Stimulated activated naive CD4-positive, alpha-beta T cell (primary cell): ENCODE measurements at places on chromosomes 2 and 18.

- no peak for DNase-seq
Measured at GRCh38 chr2:26470601-26471260, 7.2 kb downstream of the OTOF start.

GRCh38 chr18:48226401-48226800 lies 182.8 kb downstream of the ZBTB7C start:
- no peak for DNase-seq

DNA sequence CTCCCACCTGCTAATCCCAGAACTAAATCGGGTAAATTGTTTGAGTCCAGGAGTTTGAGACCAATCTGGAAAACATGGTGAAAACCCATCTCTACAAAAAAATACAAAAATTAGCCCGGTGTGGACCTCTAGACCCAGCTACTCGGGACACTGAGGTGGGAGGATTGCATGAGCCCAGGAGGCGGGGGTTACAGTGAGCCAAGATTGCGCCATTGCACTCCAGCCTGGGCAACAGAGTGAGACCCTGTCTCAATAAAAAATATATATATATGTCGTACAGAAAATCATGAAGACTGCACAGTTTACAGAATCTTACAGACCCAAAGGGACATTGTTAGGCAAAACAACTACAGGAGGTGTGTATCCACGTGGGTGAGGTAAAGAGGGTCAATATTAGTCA lies 4.0 kb upstream of the DPY30 start:
- DNase-seq: no peak

GRCh38 chr2:64359171-64359891 lies 94.6 kb upstream of the LGALSL start:
- no peak for DNase-seq

DNA sequence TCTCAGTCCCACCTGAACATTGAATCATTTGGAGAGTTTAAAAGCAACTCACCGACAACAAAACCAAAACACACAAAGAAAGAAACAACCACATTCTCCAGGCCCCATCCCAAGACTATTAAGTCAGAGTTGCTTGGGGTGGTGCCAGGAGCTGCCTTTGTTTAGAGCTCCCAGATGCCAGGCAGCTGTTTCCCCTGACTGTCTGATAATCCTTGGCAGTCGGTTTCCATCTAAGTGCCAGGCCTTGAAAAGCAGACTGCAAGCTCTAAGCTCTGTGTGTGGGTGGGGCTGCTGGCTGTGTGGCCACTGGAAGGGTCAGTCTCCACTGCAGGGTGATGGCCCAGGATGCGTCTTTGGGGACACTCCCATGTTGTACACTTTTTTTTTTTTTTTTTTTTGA lies 255.3 kb upstream of the AGAP1 start:
- no peak for DNase-seq

DNA sequence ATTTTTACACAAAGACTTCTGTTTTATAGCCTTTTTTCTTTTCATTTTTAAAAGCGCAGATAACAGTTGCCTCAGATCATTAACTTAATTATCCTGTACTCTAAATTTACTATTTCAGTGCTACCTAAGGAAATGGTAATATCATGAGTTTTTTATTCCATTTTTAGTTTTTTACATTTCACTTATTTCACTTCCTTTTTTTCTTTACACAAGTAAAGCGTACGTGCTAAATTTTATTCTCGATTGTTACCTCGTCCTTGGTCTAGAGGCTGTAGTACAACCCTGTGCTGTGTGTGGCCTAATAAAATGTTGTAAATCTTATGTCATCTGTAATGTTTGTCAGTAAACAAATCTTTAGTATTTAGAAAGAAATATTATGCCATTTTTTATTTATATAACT lies 49.2 kb downstream of the CRIM1 start:
- no peak for DNase-seq

- no peak for DNase-seq
Measured at GRCh38 chr2:20353241-20353992, 2.8 kb upstream of the PUM2 start.

DNA sequence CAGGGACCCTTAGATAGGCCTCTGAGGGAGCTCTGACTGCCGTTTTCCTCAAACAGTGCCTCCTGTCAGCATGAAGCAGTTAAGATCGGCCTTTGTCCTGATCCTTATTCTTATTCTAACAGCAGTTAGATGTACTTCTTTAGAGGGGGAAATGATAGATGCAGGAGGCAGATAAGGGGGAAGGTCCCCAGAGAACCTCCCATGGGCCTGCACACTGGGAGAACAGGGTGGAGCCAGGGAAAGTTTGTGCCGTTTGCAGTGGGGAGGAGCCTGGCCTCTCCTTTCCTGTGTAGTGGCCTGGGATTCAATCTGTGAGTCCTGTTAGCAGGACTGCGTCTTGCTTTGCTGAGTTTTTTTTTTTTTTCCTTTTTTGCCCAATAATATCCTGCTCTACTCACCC lies 7.9 kb upstream of the INPP4A start:
- no peak for DNase-seq

GRCh38 chr2:102059151-102059550 lies 67.4 kb downstream of the IL1R2 start:
- no peak for DNase-seq

DNA sequence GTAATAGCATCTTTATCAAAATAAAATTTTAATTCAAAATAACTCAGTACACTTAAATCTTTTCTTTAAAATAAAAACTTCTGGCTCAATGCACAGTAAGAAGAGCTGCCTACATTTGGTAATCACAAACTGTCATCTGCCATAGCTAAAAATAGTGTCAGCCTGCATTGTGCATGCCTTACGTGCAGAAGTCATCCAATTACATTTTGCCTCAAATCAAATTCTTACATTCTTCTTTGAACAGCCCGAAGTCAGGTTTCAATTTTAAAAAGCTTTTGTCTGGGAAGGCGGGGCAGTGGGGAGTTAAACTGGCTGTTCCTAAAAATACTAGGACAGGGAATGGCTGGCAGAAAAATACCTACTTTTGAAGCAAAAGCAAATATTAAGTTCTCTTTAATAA lies 51.1 kb downstream of the RTN4 start:
- DNase-seq: no peak

DNA sequence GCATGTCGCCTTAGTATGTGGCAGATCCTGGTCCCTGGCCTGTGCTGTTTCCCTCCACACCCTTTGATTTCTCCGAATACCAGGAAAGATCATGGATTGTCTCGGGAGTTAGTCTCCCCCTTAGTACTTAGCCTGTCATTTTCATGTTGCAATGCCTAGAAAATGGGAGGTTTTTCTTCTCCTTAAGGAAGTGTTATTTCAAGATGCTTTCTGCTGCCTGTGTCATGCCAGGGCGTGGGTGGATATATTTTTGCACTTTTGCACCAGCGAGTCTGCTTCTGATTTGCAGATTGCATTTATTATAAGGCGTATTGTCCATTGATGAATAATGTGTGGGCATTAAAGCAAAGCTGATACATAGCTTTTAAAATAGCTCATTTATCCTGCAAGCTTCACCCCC lies 223.5 kb downstream of the NEDD4L start:
- DNase-seq: no peak

- no peak for DNase-seq
Measured at GRCh38 chr2:217934321-217935131, 68.3 kb downstream of the TNS1 start.

DNA sequence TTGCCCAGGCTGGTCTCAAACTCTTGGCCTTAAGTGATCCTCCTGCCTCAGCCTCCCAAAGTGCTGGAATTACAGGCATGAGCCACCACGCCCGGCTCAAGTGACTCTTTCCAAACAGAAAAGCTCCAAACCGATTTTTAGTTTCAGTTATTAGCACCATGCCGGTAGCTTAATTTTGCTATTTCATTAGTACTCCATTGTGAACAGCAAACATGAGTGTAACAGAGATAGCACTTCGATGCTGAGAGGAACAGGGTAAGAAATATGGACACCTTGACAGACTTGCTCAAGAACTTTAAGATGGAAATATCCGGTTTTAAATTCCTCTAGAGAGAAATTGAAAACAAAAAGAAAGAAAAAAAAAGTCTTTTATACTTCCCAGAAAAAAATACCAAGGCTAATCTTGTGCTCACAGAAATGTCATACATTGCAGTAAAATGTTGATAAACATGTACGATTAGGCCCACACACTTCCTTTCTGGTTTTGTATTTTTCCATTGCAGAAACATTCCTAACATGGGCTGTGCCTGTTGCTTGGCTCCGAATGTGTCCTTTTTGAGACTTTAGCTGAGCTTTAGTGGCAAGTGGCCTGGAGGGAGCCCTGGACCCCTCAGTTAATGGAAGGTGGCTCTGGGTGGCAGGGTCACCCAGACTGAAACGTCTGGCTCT lies 18.3 kb downstream of the FHL2 start:
- no peak for DNase-seq
